ENCODE measurements at places on chromosomes 12 and 14. TPM values are rescaled to one million over a fixed set of nuclear protein-coding genes. Genes with fewer than 3 reads are reported as not detected.

The IFNG-AS1 gene
- total RNA-seq: 0.31 TPM

The LDHB gene
- total RNA-seq: 315 TPM

The SDR9C7 gene
- total RNA-seq: 0.31 TPM

The GZMB gene
- not detected for total RNA-seq

The PAPLN gene
- 0.63 TPM for total RNA-seq

The RERGL gene
- total RNA-seq: 0.94 TPM

The KCNMB4 gene
- 55.1 TPM for total RNA-seq

The CLEC4A gene
- 3.8 TPM for total RNA-seq

The TUNAR gene
- 4.7 TPM for total RNA-seq

The MYF5 gene
- total RNA-seq: not detected

The CFL2 gene
- 41.0 TPM for total RNA-seq

The KRT2 gene
- total RNA-seq: not detected
